ENCODE measurements at places on chromosomes 4 and X. TPM values are rescaled to one million over a fixed set of nuclear protein-coding genes. Genes with fewer than 3 reads are reported as not detected.

GRCh38 chr4:86506591-86506990 is 87.5 kb upstream of the PTPN13 start:
- DNase-seq = no peak

- no peak for DNase-seq
Measured at GRCh38 chr4:171814545-171814944, 1.3 kb downstream of the GALNTL6 start.

GRCh38 chr4:187209921-187210613 is 486.4 kb upstream of the FAT1 start:
- no peak for DNase-seq

Gene GABRE
- 8.4 TPM for total RNA-seq

Measured in right lobe of liver (tissue), 6 donors.